Muscle of back (tissue), 13 donors: ENCODE measurements at places on chromosomes 2 and 18.

GRCh38 chr2:217684431-217685254 is 318.2 kb downstream of the TNS1 start:
- DNase-seq = no peak

DNA sequence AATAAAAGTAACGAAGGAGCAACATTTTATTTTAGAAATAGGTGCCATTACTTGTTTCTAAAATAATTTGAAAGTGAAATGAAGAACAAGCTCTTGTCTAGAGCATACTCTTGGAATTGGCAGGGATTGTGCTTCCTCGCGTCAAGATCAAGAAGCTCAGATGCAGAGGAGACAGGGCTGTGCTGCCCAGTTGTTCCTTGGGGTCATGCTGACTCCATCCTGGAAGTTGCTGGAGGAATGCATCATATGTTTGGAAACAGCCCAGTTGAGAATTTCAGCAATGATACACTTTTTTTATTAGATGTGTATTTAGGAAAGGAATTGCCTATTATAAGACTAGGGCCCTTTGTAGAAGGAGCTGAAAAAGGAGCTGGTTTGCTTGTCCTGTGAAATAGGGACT is 17.2 kb downstream of the LTBP1 start:
- peak; percentile 41 for DNase-seq

DNA sequence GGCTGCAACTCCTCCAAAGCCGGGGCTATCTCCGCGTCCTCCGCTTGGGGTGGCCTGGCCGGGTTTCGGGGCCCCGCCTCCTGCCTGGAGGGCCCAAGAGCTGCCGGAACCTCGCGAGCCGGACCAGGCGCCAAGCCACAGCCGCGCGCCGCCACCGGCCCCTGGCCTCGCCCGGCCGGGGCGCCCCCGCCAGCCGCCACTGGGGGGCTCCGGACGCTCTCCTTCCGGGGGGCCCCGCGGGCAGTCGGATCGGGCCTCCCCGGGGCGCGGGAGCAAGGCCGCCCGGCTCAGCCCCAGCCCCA is 17.4 kb upstream of the HAAO start:
- DNase-seq = no peak

DNA sequence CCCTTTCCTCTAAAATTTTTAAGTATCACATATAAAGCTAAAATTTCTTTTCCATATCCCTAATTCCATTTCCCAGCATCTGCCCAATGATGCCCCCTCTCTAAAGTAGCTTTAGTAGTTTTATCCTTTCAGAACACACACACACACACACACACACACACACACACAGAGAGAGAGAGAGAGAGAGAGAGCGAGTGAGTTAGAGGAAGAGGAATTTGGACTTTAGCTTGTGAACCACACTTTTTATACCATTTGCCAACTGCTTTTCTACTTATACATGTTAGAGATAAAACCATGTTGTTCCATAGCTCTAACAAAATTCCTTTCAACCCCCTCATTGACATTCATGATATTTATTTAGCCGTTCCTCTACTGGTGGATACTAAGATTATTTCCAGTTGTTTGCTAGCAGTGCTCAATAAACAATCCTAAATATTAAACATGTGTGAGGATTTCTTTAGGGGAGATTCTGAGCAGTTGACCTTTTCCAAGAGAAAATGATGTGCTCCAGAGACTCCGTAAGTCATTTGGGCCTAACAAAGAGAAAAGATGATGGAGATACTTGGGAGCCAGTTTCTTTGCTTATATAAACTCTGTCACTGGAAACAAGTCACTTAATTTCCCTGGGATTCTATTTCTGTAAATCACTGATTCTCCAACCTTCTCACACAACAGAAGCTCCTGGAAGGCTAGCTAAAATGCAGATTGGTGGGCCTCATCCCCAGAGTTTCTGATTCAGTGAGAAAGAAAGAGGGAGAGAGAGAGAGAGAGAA is 229.7 kb upstream of the SP5 start:
- DNase-seq = peak; percentile 32

DNA sequence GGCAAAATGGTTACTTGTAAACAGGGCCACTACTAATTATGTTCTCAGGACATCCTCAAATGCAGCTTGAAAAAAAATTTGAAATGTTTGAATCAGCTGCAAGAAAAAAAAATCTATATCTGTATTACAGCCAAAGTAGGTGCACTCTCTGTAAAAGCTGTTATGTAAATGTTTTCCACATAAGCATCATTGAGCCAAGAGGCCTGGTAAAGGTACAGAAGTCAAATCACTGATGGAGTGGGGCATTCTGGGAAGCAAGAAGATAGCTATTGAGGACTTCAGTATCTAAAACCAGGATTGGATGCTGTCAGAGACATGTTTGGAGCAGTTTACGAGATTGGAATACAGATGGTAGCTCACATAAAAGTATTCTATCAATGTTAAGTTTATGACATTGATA is 80.3 kb downstream of the MAPRE2 start:
- DNase-seq = no peak
